RWPE2 (cell line): ENCODE measurements at places on chromosomes 3 and 15.

DNA sequence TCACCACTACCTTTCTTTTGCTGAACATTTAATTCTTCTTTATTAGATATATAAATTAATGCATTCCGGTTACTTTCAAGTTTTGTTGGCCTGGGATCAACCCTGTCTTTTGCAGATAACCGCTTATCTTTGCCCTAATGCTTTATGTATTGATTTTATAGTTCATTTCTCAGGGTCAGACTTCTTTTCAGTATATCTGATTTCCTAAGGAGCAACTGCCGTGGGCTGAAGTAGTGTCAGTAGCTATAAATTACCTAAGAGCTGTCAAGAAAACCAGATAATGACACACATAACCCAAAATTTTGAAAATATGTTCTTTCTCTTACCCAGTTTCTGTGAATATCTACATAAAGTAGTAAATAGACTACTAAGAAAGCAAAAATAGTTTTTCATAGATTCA lies 38.0 kb downstream of the COL6A5 start:
- no peak for DNase-seq

DNA sequence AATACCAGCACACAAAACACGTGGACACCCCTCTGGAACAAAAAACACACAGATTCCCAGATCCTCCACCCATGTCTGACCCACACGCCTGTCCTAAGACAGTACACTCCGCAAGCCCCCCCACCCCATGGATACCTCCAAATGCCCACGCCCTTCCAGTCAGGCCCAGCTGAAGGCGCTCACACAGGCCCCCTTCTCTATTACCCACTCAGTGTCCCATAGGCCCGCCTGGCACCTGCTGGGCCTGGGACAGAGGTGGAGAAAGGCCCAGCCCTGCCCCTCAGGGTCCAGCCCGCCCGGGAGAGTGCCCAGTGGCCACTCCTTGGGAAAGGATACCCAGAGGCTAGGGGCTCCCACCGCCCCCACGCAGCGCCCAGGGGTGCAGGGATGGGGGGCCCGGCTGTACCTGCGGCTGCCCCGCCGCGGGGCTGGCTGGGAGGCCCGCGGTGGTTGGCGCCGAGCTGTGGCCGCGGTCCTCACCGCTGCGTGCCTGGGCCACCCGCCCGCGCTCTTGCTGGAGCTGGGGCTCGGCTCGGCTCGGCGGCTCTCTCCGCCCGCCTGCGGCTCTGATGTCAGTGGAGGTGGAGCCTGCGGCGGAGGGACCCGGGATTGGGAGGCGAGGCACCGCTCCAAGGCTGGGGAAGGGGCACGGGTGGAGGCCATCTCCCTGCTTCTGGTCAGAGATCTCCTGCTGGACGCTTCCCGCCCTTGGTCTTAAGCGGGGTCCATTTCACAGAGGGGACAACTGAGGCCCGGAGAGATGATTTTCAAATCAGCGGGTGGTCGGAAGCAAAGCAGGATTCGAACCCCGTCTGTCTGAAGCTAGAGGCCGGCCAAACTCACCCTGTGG lies at the start of gene CAMK1:
Gene CAMK1 (minus strand): TSS at position 522 of the 850 bp plus-strand sequence. CDS start 2,198 bp downstream, outside the sequence.
- DNase-seq, result no peak

DNA sequence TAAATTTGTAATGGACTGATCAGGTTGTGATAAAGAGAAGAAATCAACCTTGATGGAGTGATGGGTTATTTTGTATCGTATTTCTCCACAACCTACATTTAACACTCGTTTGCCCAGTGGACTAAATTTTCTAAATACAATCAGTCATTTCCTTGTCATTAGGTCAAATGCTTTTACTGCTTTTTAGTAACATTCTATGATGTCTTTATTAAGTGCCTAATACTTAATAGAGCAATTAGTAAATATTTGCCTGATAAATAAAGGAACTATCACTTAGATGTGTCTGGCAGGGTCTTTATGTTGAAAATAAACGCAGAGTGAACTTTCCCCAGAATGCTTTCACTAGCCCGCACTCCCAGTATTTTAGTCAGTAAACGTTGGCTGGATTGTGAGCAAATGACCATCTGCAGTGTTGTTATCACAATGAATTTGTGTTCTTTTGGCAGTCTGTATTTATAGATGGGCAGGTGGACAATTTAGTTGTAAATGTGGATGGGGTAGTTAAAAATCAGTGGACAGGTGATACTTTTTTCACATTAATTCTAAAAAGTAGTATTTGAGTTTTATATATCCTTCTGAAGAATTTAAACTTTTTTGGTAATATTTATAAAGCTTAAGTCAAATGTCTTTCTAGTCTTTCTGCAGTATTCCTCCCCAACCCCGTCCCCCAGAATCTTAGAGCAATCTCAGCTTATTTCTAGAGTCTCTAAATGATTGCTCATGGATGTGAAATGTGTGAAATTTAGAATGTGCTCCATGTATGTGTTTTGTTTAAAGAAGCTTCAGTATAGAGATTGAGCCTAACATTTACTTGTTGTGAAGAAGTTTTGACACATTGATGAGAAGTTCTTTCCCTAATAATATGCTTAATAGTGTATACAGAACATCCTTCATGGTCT lies 4.9 kb downstream of the USP3 start:
- DNase-seq, result no peak

- no peak for DNase-seq
Observed at GRCh38 chr3:51245867-51246266, 139.2 kb upstream of the MANF start.

GRCh38 chr3:172125963-172126457 lies 86.6 kb downstream of the FNDC3B start:
- DNase-seq, result no peak

DNA sequence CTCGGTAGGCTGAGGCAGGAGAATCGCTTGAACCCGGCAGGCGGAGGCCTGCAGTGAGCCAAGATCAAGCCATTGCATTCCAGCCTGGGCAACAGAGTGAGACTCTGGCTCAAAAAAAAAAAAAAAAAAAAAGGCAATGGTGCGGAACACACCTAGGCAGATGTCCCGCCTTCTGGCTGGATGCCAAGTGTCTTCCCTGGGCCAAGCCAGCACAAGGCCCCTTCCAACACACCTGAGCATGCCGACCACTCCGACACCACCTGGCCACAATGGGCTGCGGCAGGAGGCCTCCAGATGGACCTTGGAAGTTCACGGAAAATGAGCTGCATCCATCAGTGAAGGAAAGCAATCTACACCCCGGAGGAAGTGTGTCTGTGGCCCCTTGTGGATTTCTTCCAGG lies 19.0 kb downstream of the NUP210 start:
- DNase-seq, result no peak

DNA sequence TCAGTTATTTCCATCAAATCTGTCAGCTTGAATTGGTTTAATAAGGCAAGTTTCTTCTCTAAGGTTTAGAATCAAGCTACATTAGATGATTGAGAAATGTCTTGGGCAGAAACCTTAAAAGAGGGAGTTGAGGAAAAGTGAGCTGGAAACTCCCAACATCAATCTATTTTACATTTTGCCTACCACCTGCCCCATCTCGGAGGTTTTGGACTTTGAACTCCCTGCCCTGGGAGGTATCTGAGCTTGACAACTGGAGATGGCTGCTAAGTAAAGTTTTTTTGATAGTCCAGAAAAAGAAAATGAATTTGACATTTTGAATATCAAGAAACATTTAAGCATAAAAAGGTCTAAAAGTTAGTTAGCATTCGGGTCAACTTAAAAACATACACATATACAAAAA lies 234.2 kb downstream of the NFKBIZ start:
- no peak for DNase-seq

DNA sequence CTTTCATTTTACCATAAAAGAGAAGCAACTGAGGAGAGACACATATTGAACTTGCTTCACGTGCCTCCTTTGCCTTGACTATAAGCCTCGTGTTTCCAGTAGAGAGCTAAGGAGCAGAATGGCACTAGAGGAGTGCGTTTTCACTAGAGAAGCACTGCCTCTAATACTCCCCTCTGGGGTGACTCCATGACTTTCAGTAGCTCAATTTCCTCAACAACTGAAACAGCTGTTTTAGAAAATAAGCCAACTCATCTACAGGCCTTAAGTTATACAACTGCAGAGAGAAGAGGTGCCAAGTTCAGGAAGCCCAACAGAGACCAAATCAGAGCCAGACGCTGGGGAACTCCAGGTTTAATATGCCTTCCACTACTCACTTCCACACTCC lies 1.9 kb downstream of the UBP1 start:
- no peak for DNase-seq

- DNase-seq, result no peak
Observed at GRCh38 chr3:99846477-99847160, 29.0 kb downstream of the CMSS1 start.

DNA sequence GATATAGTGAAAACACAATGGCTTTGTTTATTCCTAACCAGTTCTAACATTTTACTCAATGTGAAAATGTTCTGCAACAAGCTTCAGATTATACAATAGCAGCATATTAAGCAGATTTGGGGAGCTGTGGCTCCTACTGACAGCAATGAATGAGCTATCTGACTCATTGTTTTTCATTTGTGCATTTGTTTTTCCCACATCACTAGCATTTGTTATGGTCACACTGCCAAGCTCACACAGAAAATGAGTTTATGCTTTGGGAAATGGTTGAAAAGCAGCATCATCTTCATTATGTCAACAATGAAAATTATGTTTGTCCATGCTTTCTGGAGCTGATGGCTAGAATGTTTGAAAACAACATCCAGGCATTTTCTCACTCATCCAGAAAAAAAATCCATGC lies 53.5 kb downstream of the ZPLD1 start:
- DNase-seq, result no peak

- DNase-seq, result no peak
Observed at GRCh38 chr3:98966862-98967546, 65.5 kb upstream of the DCBLD2 start.

- no peak for DNase-seq
Observed at GRCh38 chr3:115623044-115623868, at the start of gene GAP43. GAP43 (plus strand) TSS chr3:115623510; CDS start chr3:115623690, 180 bp downstream.

GRCh38 chr3:117358717-117359314 lies 649.2 kb downstream of the TUSC7 start:
- no peak for DNase-seq

DNA sequence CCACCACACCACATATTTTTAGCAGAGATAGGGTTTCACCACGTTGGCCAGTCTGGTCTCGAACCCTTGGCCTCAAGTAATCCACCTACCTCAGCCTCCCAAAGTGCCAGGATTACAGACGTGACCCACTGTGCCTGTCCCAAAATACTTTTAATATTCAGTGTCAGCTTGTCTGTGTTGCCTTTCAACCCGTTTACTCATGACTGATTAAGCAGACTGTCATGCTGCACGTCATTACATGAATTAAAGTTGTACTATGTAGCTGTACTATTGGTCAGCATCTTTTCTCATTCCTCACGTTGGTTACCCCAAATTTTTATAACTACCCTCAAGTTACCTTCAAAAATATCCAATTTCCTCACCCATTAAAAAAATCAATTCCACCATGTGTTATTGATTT lies 48.7 kb upstream of the GADL1 start:
- DNase-seq, result no peak

- no peak for DNase-seq
Observed at GRCh38 chr3:138941259-138941885, 5.6 kb downstream of the FOXL2 start.

- no peak for DNase-seq
Observed at GRCh38 chr3:13937131-13937530, 57.3 kb upstream of the WNT7A start.

GRCh38 chr15:79053894-79054293 lies 36.7 kb downstream of the RASGRF1 start:
- no peak for DNase-seq

DNA sequence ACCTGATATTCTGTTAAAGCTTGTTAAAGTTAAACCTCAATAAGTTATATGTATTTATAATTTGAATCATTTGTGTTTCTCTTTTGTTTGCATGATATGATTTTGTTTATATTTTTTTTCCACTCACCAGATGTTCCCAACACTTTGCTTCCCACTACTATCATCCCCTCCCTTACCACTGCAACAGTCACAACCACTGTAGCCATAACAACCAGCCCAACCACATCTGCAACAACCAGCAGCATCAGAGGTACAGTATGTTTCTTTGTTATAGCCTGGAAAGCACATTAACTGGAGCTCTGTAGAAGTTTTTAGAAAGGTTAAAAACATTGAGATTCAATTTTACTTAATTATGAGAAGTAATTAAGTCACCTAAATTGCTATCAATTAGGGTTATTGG lies 1011.9 kb downstream of the VGLL3 start:
- DNase-seq, result no peak

GRCh38 chr3:60192297-60193114 lies 1058.7 kb downstream of the FHIT start:
- DNase-seq, result no peak

- DNase-seq, result no peak
Observed at GRCh38 chr3:73258057-73258456, 196.6 kb downstream of the EBLN2 start.

DNA sequence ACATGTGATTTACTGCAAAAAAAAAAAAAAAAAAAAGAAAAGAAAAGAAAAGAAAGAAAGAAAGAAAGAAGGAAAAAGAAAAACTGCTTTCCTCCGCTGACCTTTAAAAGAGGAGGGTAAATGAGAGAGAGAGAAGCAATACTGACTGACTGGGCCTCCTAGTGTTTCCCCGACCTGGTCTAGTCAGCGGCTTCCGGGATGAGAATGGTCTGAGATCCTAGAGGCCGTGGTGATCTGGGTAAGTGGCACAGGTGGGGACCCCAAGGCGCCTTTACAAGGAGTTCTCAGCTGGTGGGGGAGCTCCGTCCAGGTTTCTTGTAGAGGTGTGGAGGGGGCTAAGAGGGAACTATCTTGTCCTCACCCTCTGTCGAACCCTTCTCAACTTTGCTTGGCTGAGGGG lies 223.1 kb downstream of the MEIS2 start:
- DNase-seq, result no peak

DNA sequence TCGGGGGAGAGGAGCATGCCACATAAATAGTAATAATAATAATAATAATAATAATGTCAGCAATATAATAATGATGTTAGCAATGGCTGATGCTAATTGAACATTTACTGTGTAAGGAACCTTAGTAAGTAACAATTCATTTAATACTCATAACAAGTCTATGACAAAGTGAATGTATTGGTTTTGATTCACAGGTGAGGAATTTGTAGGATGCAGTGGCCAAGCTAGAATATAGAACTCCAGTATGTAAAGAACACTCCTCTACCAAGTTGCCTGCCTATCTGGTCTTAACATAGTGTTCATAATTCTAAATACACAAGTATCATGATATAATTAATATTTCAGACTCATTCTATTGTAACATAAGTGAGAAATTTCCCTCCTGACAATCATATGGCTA lies 1016.5 kb downstream of the ROBO1 start:
- no peak for DNase-seq
